ENCODE measurements at places on chromosomes 5 and 9.

DNA sequence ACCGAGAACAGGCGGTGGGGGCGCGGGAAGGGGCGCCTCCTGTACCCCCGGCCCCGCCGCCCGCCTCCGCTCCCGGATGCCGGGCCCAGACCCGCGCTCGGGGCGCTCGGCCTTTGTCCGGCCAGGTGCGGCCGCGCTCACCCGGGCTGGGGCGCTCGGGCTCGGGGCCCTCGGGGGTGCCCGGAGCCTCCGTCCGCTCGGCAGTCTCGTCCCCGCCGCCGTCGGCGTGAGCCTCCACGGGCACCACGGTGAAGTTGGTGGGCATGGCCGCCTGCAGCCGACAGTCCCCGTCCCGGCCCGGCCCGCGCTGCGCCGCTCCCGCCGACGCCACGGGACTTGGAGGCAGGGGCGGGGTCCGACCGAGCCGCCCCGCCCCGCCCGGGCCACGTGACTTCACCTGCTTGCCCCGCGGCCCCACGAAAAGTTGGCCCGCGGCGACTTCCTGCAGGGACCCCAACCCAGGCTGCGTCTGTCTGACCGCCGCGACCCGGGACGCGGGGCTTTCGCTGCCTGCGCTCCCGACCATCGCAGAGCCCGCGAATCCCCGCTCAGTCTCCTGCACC, at the start of gene SLC12A7:
TSS of gene SLC12A7 (minus strand) at position 337 of the 563 bp plus-strand sequence. CDS start at position 265, 72 bp downstream.
- DNase-seq = no peak

- DNase-seq = peak; percentile 86
Measured at GRCh38 chr9:119951090-119951489, 581.9 kb upstream of the BRINP1 start.

GRCh38 chr5:158607088-158607487, 492.6 kb downstream of the EBF1 start:
- no peak for DNase-seq

DNA sequence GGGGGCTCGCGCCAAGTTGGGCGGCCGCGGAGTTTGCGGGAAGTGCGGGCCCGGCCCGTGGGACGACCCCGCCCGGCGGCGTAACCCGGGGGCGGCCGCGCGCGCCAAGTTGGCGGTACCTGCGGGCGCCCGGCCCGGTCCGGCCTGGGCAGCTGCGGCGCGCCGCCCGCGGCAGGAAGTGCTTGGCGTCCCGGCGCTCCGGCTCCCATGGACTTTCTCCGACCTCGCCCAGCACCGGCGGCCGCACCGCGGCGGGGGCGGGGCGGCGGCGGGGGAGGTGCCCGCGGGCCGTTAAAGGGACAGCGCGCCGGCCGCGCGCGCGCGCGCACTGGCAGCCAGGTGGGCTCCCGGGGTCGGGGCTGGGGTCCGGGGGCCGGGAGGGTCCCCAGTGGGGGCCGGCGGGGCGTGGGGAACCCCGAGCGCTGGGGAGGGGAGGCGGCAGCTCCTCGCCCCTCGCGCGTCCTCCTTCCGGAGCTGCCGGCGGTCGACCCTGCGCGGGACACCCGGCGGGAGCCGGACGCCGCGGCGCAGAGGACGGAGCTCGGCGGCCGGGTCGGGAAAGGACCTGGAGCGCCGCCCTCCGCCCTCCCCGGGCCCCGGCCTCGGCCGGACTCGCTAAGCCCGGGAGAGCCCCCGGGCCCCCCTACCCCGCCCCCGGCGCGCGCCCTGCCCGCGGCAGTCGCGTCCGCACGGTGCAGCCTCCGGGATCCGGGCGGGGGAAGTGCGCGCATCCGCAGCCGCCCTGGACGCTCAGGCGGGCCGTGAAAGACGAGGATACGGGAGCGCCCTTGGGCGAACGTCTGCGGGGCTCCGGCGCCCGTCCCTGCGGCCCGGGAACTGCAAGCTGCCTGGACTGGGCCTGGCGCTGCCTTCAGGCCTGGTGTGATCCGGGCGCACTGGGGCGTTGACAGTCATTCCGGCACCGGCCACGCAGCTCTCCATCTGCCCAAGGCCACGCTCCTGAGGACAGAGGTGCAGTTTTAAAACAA, at the start of gene NACC2:
TSS of gene NACC2 (minus strand) at position 220 of the 989 bp plus-strand sequence. CDS start 44,768 bp downstream, outside the sequence.
- DNase-seq = no peak

- DNase-seq = no peak
Measured at GRCh38 chr5:119367502-119368237, 11.9 kb downstream of the TNFAIP8 start.

GRCh38 chr9:110187126-110187525, 20.8 kb downstream of the C9orf152 start:
- no peak for DNase-seq

GRCh38 chr9:91951944-91952520, 2.0 kb upstream of the ROR2 start:
- no peak for DNase-seq
